ENCODE measurements at places on chromosomes 5 and 9.

GRCh38 chr9:105132606-105133005, 111.8 kb upstream of the SLC44A1 start:
- no peak for DNase-seq

DNA sequence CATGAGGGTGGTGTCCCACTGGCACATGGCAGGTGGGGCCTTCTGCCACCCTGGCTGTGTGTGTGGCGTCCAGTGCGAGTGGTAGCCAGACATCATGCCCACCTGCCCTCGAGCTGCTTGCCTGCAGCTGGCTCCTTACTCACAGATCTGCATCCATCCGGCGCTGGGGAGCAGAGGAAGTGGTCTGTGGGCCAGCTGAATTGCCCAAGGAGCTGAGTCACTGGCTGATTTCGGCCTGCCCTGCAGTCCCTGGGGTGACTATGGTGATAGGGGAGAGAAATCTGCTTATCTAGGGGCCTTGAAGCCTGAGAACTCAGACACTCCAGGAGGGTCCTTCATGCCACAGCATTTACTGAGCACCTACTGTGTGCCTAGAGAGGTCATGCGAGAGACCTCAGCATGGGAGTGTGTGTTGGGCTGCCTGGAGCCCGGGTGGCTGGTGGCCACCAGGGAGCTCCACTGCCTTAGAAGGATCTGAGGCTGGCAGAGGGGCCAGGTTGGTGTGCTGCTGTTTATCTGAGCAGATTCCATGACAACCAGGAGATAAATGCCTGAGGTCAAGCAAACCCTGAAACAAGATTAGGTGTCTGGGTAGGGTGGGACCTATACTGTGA, 57.1 kb downstream of the SLC22A5 start:
- DNase-seq = peak; percentile 41

DNA sequence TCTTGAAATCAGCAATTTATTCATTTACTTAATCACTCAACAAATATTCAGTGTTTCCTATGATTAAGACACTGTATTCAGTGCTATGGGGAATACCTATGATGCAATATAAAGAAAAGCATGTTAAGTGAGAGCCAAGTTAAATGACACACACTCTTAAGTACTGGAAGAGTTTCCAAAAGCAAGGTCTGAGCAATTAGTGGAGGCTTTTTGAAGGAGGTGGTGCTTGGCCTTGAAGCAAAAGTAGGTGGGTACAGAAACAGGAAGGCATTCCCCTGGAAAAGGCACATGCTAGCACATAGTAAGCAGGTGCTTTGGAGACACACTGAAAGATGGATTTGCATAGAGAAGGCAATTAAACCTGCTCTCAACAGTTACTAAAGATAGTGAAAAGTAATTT, 4.0 kb downstream of the TSLP start:
- no peak for DNase-seq

- DNase-seq = no peak
These were observed 53.8 kb downstream of the ARRDC3 start for GRCh38 chr5:91329283-91329682.

DNA sequence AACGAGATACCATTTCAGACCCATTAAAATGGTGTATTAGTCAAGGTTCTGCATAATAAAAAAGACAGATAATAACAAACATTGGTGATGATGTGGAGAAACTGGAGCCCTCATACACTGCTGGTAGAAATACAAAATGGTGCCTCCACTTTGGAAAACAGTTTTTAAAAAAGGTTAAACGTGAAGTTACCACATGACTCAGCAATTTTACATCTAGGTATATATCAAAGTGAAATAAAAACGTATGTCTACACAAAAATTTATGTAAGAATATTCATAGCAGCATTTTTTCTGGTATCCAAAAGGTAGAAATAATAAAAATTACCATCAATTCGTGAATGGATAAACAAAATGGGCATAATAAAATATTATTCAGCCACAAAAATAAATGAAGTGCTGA, 519.8 kb downstream of the TLE4 start:
- DNase-seq = no peak

DNA sequence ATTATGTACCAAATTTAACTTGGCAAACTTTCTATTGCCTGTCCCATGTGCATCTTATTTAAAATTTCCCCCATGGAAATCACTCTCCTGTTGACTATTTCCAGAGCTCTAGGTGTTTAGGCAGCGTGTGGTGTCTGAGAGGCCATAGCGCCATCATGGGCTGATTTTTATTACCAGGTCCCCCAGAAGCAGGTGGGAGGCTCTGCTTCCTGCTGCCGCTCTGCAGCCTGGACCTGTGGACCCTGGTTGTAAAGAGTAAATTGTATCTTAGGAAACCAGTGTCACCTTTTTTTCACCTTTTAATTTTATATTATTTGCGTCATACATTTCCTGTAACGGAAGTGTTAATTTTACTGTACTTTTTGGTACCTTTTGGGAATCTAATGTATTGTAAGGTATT, 6.4 kb downstream of the HNRNPAB start:
- DNase-seq = no peak

Data from stimulated activated CD8-positive, alpha-beta memory T cell treated with anti-CD3 and anti-CD28 coated beads, Interleukin-2, amount 100 ng/mL, for 1 hour (primary cell).